ENCODE measurements at places on chromosomes 11 and 22.
A peak's percentile ranks its signal among the peaks of the same experiment; 100 is the strongest.

DNA sequence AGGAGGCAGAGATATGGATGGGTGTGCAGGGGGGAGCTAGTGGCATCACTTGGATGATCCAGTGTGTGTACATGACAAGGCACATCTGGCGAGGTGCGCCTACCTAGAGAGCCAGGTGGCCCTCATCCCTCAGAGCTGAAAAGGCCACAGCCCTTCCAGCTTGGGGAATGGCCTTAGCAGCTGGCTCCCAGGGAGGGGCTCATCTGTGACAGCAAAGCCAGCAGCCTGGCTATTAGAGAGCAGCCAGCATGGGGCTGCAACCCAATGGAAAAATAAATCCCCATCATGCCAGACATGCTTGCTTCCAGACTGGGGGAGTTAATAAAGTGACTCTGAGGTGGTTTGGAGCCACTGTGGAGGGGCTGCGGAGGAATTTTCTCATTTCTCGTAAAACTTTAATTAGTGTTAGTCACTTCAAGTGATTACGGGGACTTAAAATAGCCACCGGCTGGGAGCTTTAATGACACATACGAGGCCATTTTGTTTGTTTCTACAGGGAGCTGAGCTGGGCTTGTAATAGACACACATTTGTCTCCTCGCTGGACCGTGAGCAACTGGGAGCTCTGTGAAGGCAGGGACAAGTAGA lies 111.2 kb upstream of the ALX4 start:
- DNase-seq = no peak

GRCh38 chr22:42696331-42696967 lies 24.2 kb downstream of the A4GALT start:
- no peak for DNase-seq

GRCh38 chr11:119676461-119677020 lies 52.5 kb downstream of the NECTIN1 start:
- peak; percentile 8 for DNase-seq

DNA sequence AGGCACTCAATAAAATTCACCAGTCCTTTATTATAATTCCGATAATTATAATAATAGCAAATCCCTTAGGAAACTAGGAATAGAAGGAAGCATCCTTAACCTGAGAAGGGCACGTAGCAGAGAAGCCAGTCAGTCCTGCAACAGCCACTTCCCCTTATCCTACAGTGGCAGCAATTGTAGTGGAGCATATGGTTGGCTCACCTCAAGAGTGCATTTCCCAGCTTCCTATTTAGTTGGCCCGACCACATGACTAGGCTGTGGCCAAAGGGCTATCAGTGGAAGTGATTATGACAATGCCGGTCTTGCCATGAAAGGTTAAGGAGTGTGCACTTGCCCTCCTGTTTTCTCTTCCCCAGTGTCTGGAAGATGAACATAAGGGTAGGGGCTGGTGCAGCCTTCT lies 27.0 kb downstream of the TESMIN start:
- no peak for DNase-seq

DNA sequence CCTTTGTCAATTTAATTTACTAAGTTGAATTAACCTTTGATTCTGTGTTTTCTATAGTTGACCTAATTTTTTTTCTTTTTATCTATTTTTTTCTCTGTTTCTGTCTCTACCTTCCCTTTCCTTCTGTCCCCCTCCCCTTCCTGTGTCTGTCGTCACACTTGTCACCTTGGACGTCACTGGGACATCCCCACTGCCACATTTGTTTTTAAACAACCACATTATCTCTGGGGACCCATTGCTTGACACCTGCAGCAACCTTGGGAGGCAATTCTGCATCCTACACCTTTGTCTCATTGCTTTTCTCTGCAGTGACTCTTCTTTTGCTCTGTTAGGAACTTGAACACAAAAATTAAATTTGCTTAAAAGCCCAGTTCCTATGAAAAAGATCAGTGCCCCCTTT lies 51.8 kb upstream of the TTC12 start:
- DNase-seq = no peak

DNA sequence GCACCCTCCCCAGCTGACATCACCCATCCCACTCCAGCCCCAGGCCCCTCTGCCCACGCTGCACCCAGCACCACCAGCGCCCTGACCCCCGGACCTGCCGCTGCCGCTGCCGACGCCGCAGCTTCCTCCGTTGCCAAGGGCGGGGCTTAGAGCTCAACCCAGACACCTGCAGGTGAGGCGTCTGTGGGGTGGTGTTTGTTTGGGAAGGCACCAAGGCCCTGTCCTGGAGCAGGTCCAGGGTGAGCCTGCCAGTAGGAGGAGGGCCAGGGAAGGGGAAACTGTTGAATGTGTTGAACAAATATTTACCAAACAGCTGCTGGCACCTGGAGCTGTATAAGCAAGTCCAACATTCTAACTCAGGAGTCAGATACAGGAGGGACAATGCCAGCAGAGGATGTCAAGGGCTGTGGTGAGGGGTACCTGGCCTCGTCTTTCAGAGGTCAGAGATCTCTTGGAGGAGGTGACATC lies 3.1 kb downstream of the VEGFB start:
- peak; percentile 42 for DNase-seq

DNA sequence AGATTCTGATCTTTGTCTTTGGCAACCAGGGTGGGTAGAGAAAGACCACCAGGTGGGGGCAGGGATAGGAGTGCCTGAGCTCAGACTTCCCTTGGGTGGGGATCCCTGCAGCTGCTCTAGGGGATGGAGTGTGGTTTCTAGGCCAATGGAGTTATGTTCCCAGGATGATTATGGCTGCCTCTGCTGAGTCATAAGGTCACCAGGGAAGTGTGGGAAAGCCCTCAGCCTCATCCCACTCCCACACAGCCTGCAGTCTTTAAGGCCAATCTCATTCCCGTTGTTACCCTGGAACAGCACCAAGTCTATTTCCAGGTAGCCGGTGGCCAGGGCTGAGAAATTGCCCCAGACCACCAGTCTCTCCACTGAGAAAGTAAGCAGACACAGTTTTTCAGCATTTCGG lies 2269.3 kb upstream of the RAG2 start:
- DNase-seq = no peak

DNA sequence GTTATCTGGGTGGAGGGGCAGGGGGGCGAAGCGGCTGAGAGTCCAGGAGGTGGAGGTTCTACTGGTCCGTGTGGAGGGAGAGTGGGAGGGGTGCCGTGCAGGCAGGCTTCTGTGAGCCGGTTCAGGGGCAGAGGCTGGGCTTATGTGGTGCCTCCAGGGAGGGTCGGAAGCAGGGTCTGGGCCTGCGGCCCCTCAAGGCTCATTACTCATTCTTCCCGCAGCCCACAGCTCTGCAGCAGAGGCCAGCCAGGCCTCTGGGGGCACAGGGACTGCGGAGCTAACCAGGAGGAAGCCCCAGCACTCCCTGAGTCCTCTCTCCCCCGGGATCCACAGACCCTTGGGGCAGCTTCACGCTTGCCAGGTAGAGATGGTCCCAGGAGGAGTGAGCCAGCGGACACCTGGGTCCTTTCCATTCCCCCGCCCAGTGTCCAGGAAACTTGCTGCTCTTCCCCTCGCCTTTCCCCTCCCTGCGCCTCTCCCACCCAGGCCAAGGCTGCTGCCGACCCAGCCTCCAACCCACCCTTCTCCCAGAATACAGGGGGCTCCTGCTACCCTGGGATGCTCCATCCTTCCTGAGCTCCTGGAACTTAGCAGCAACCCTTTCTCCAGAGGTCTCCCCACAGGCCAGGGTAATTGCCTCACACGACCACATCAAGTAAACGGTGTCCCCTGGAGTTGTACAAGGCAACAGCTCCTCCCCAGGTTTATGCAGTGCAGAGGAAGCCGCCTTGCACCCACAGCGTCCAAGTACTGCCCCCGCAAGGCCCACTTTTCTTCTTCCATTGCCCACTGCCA lies 6.3 kb downstream of the NRXN2 start:
- no peak for DNase-seq

DNA sequence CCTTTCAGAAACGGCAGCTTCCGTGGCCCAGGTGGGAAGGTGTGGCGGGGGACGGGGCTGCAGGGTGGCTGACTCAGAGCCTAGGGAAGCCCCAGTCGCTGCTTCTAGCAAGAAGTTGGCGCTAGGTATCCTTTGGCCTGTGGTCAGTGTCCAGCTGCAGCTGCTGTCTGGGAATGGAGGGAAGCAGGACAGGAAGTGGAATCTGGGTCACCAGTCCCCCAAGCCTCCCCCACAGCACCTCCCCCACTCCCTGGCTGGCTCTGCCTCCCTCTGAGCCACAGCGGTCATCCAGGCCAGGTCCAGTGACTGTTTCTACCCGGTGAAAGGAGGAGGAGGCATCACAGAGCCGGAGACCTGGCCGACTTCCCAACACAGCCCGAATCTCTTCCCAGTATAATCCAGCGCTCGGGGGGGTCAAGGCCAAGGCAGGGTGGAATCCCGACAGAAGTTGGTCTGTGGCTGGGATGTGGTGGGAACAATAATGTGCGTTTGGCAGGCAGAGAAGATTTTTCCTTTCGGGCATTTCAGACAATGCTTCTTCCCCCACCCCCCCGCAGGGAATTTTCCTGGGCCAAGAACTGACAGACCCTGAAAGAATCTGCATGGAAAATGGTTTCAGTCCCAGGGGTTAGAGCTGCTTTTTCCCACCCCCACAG lies 45.1 kb downstream of the C11orf96 start:
- peak; percentile 89 for DNase-seq

DNA sequence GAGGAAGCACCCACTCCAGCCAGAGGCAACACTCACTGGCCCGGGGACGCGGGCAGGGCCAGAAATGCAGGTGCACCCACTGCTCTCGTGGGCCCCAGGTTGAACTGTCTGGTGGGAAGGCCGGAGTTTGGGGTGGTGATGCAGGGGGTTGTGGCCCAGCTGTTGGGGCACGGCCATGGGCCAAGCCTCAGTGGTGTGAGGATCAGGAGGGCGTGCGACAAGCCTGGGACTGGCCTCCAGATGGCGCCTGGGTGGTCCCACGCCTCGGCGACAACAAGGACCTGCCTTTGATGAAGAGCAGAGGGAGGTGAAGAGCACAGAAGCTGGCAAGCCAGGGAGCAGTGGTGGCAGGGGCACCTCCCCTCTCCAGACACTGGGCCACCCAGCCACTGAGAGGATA lies 240.8 kb downstream of the BRD1 start:
- no peak for DNase-seq
